Fibroblast of the aortic adventitia (primary cell): ENCODE measurements at places on chromosomes 5 and 9. TPM values are rescaled to one million over a fixed set of nuclear protein-coding genes. Genes with fewer than 3 reads are reported as not detected.

Gene NR4A3
- 1.1 and 1.5 TPM in 2 replicates for total RNA-seq

Gene HSD17B3
- not detected in 2 replicates for total RNA-seq

Gene OBP2B
- not detected in 2 replicates for total RNA-seq

Gene FOXD4L5
- under 0.01 TPM in 1 of 2 replicates, not detected in the other for total RNA-seq

Gene OR1J2
- total RNA-seq: 1.6 TPM in 1 of 2 replicates, not detected in the other

Gene GGTA1
- 0.18 TPM in 1 of 2 replicates, not detected in the other for total RNA-seq

Gene WDR31
- 0.33 and 2.4 TPM in 2 replicates for total RNA-seq

Gene FOXD4L4
- 0.09 TPM in 1 of 2 replicates, not detected in the other for total RNA-seq

DNA sequence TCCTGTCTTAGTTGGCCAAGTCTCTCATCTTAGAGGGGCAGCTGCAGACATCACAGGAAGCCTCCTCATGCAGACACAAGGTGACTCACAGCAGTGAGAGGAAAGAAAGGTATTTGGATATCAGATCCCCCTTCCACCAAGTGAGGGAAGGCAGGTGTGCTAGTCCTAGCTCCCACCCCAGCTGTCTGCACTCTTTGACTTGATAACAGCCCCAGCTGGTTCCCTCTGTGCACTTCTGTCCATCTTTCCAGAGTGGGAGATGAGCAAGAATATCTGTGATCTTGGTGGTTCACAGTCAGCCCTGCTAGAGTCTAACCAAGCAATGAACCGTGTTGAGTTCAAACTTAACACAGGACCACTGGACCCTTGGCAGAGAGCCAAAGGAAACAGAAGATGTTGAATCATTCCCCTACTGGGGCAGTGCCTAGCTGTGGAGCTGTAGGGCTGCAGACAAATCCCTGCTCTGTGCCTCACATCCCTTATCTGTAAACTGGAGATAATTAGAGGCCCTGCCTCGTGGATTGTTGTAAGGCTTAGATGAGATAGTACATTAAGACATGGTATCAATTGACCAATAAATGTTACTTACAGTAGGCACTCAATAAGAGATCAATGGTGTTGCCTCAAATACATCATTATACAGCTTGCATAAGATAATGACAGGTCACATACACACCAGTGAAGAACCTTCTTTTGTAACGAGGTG, 39.1 kb downstream of the SH3RF2 start:
- peak; percentile 93 for DNase-seq

GRCh38 chr5:133727636-133728035, 115.3 kb upstream of the FSTL4 start:
- DNase-seq: no peak

DNA sequence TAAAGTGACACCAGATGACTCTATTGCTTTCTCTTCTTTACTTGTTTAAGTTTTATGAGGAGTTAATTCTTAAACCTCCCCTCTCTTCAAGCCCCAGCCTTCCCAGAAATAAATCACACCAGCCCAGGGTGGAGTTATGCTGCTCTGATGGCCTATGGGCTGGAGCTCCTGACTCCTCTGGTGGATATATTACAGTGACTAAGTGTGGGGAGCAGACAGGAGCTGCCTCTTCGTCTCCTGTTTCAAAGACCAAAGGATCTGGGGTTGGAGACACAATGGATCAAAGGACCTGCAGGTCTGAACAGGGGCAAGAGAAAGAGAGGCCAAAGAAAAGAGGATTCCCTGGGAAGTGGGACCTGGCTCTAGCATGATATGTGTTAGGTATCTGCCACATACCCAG, 312.0 kb upstream of the MSX2 start:
- DNase-seq: no peak

- DNase-seq: peak; percentile 36
Measured at GRCh38 chr9:121721770-121722169, 70.3 kb downstream of the DAB2IP start.

DNA sequence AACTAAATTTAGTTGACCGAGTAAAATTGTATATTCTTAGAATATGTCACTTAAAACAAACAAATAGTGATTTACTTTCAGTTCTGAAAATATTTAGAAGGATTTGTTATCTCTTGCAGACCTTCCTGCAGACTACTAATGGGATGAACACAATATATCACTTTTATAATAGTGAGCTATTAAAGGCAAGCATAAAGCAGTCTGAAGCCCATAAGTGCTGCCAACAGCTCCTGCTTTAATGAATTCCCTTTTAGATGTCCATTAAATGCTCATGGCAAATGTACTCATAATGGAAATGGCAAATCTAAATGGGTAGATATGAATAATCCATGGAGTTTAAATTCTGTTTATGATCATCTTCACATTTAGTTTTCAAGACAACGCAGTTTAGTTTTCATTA, 170.2 kb downstream of the RANBP17 start:
- DNase-seq: no peak

DNA sequence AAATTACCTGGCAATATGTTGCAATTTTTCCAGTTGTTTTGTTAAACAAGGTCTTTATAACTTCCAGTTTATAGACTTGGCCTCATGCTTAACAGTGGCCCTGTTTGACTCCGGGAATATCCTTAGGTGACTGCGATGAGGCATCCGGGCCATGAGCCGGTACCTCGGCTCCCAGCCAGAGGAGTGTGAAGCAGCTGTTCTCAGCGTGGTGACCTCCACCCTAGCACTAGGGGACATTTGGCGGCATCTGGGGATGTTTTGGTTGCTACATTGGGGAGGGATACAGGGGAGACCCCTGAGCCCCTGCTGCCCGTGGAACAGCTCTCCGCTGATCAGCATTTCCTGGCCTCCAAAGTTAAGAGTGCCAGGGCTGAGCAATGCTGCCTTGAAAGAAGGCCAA, 533.4 kb downstream of the IRX1 start:
- DNase-seq: no peak

- DNase-seq: peak; percentile 63
Measured at GRCh38 chr5:308672-309271, 12.7 kb upstream of the AHRR start.

DNA sequence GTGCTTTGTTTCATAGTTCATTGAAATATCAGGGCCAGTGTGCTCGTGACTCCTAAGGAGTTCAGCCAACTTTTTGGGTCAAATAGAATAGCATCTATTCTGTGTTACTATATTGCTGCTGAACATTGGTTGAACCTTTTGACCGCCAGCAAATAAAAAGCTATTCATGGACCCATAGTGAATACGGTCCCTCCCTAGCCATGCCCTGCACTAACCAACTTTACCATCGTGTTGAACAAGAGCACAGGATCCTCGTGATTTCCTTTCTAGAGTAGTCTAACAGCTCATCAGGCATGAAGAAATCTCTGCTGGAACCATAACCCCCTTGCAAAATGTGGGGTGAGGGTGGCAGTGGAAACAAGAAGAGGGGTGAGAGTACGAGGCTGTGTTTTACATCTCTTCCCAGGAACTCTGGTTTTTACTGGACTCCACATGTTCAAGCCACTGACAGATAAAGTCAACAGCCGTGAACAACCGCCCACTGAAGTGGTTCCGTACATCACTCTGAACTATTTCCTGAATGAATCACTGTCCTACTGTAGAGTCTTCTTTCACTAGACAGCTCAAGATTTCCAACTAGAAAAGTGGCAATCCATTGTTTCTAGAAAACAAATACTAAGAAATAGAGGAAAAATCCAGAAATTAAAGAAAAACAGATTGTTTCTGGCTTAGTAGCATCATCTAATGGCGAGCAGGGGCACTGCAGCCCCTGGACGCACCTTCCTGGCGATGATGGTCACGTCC, 70.1 kb upstream of the SPATA31E1 start:
- DNase-seq: peak; percentile 74

DNA sequence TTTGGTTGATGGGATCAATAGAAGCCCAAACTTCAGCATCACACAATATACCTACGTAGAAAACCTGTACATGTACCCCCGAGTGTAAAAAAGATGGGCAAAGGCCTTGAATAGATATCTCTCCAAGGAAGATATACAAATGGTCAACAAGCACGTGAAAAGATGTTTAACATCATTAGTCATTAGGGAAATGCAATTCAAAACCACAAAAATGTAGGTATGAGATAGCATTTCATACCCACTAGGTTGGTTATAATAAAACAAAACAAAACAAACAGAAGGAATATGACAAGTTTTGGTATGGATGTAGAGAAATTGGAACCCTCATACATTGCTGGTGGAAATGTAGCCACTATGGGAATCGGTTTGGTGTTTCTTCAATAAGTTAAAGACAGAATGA, 33.1 kb upstream of the PPARGC1B start:
- peak; percentile 18 for DNase-seq

GRCh38 chr9:90975781-90976538, 174.3 kb downstream of the SYK start:
- DNase-seq: no peak

DNA sequence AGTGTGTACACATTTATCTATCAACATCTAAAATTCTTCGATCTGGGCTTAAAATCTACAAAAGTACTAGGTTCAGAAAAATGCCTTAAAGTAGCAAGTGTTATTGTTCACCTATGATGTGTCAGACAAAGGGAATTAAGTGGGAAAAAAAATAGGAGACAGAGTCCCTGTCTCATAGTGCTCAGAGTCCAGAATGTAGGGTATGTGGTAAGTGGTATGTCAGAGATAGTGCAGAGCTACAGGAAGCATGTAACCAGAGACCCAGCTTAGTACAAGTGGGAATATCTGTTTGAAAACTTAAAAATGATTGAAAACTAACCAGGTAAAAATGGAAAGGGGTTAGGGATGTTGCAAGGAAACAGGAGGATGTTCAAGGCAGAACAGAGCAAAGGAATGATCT, 482.8 kb downstream of the ELAVL2 start:
- DNase-seq: no peak
